ENCODE measurements at places on chromosomes 12 and 14.

GRCh38 chr14:96194657-96195431 lies 9.8 kb upstream of the BDKRB2 start:
- no peak for DNase-seq

- no peak for DNase-seq
Measured at GRCh38 chr12:49314811-49315210, 8.2 kb upstream of the TROAP start.

DNA sequence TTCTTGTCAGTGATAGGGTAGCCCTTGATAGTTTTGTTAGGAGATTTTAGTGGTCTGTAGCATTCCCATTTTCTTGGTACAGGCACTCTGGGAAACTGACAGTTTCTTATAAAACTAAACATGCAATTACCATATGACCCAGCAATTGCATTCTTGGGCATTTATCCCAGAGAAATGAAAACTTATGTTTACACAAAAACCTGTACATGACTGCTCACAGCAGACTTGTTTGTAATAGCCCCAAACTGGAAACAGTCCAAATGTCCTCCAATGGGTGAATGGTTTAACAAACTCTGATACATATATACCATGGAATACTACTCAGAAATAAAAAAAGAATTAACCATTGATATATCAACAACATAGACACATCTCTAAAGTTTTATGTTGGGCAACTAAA lies 75.5 kb downstream of the BORCS5 start:
- DNase-seq = peak; percentile 43

- no peak for DNase-seq
Measured at GRCh38 chr12:79881351-79881750, 53.5 kb downstream of the PPP1R12A start.

DNA sequence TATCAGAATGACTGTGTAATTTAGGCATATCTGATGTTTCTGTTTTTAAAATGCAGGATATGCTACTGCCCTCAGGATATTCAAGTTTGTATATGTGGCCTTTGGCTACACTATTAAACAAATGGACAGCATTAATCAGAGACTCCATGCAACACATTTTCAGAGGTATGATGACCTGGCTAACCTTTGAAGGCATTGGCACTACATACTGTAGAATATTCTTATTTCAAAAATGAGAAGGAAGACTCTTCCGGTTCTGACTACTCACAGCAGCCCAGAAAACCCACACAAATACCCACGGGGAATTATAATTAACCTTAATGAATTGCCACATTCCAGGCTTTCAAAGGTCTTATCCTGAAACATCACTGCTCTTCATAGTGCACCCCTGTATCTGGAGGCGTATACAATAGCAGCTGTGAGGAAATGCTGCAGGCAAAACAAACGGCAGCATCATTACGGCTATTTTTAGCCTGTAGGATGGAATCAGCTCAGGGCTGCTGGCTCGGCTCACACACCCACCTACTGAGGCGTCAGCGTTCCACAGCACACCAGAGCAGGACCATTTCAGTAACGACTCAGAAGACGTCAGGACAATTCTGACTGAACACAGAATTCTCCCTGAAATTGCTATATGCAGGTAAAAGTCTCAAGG lies 648.5 kb downstream of the RPS29 start:
- no peak for DNase-seq

GRCh38 chr14:50806241-50806933 lies 24.6 kb downstream of the NIN start:
- DNase-seq = no peak
